ENCODE measurements at places on chromosomes 13 and 19.

DNA sequence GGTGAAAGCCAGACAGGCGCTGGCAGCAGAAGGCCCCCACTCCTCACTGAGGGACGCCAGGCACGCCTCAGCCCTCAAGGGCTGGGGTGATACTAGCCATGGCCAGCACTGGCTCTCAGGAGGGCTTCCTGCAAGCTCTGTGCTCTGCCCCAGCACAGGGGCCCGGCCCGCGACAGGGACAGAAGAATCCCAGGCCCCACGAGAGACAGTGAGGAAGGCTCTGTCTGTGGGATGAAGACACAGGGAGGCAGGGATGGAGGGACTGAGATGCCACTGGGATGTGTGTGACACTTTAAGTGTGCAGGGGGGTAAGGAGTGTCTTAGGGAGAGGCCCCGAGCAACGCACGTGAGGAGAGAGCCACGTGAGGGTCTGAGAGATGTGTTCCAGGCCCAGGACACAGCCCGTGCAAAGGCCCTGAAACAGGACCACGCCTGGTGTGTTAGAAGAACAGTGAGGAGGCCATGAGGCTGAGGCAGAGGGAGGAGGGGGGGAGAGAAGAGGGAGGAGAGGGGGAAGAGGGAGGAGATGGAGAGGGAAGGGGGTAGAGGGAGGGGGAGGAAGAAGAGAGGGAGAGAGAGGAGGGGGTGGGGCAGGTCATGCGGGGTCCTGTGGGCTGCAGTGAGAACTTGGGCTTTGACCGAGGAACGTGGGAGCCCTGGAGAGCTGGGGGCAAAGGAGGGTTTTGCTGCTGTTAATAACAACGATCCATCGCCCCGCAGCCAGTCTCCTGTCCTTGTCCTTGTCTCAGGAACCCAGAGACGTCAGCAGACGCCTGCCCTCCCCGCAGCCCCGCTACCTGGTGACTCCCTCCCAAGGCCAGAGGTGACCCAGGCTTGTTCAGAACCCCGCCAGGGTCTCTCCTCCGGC, 7.2 kb downstream of the RPL36 start:
- peaks cover 3% of the 10 kb centered on the region for H3K4me1 ChIP-seq
- H3K4me3 ChIP-seq: no peak overlapping the region
- no peak overlapping the region for H3K27ac ChIP-seq
- peaks cover 38% of the 10 kb centered on the region for H3K36me3 ChIP-seq
- no peaks in the 10 kb centered on the region for H3K27me3 ChIP-seq

DNA sequence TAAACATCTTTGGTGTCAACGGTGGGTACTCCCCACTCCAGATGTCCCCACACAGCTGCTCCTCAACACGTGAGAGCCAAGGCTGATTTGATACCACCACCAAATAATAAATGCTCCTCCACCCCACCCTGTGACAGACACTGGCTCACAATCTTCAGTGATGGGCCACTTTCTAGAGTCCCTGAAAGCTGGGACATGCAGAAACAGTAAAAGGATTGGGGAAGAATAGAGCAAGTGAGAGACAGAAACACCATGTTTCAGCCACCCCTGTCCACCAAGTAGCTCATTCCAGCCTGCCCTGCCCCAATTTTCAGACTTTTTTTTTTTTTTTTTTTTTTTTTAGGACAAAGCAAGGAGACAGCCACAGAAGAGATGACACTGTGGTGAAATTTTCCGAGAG, 1.6 kb downstream of the SLC46A3 start:
- peaks cover 3% of the 10 kb centered on the region for H3K27me3 ChIP-seq
- no peak for DNase-seq
- peaks cover 16% of the 10 kb centered on the region for H3K36me3 ChIP-seq
- H3K4me1 ChIP-seq: peaks cover 26% of the 10 kb centered on the region

DNA sequence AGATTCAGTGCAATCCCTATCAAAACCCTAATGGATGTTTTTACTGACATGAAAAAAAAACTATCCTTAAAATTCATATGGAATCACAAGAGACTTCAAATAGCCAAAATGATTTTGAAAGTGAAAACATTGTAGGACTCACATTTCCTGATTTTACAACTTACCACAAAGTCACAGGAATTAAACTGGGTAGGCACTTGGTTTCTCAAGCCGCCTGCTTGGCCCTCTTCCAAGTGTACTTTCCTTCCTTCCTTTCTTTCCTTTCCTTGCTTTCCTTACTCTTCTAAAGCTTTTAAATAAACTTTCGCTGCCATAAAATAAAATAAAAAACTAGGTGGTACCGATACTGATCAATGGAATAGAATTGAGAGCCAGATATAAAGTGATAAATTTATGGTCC, 21.0 kb upstream of the CD33 start:
- no peak for DNase-seq
- no peak overlapping the region for H3K4me3 ChIP-seq
- no peaks in the 10 kb centered on the region for H3K36me3 ChIP-seq
- peaks cover 21% of the 10 kb centered on the region for H3K4me1 ChIP-seq
- peaks cover 46% of the 10 kb centered on the region for H3K27me3 ChIP-seq

DNA sequence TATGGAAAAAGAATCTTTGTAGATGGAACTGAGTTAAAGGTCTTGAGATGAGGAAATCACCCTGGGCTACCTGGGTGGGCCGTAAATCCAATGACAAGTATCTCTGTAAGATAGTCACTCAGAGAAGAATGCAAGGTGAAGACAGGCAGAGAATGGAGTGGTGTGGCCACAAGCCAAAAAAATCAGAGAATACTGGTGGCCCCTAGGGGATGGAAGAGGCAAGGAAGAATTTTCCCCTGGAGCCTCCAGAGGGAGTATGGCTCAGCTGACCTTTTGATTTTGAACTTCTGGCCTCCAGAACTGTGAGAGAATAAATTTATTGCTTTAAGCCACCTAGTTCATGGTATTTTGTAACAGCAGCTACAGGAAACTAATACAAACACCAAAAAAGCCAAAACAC, 32.7 kb upstream of the CSNK1A1L start:
- H3K36me3 ChIP-seq: no peaks in the 10 kb centered on the region
- H3K27ac ChIP-seq: no peak overlapping the region
- H3K4me1 ChIP-seq: no peaks in the 10 kb centered on the region
- H3K4me3 ChIP-seq: no peak overlapping the region
- DNase-seq: no peak

GRCh38 chr19:30371960-30372824, at the start of gene ZNF536:
Gene ZNF536 (plus strand): TSS chr19:30372384. CDS start chr19:30443563, 71,179 bp downstream.
- H3K27ac ChIP-seq: no peak within 1 kb of the TSS
- H3K4me3 ChIP-seq: no peak within 1 kb of the TSS
- DNase-seq: no peak
- peaks cover 23% of the 10 kb centered on the region for H3K27me3 ChIP-seq

All from T-helper 2 cell treated with Interferon-gamma antibody and Interleukin-4, amounts not matched to agents 5 μg/mL and 100 μg/mL, for 36 hours (primary cell).